Iris pigment epithelial cell (primary cell): ENCODE measurements at places on chromosomes 7 and 10.

DNA sequence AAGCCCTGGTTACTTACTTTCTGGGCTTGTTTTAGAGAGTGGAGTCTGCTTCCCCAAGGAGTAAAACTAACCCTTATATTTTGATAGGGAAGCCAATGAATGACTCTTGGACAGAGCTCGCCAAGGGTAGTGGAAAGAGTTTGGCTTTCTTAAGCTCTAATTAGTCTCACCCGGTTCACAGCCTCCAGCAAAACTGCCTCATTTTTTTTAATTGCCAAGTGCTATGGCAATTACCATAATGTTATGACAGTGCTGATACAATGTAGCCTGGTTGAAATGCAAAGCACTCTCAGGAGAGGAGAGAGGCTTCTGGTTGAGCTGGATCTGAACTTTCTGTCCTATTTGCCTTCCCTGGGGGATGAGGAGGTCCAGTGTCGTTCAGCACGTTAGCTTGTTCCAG lies 376.1 kb upstream of the CHRM2 start:
- DNase-seq = no peak

DNA sequence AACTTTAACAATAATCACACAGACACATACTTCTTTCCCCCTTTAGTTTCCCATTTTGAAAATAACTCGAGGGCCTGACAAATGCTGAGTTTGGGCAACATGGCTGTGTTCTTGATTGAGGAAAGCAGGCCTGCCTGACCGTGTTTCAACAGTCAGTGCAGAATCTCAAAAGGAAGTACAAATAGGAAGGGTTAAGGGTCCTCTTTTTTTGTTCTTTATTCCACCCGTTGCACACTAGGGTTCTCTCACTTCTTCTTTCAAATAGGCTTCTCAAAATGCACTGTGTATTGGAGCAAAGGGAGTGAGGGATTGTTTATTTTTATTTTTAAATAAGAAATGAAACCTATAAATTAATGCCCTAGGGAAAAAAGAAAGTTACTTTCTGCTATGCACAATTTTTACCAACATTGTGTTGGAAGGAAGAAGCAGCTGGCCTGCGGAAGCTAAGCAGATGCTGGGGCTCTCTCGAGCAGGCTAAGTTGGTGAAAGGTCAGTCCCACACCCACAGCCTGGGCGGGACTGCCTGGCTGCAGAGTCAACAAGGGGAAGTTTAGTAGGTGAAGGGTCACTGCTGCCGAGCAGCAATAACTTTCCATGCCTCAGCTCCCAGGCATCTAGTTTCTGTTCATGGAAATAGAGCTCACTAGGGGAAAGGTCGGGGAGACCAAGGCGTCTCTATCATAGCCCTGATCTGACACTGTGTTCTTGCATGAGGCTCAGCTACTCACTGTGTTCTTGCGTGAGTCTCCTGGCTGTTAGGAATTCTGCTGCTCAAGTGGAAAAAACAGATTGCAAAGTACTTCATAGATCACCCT lies 12.2 kb upstream of the PDK4 start:
- DNase-seq = peak; percentile 99

- DNase-seq = no peak
These were observed 16.9 kb downstream of the TMEM248 start for GRCh38 chr7:66937940-66938339.

- no peak for DNase-seq
These were observed 27.4 kb downstream of the SFMBT2 start for GRCh38 chr10:7383442-7383841.

- DNase-seq = no peak
These were observed 29.3 kb upstream of the YAE1 start for GRCh38 chr7:39536951-39537350.

DNA sequence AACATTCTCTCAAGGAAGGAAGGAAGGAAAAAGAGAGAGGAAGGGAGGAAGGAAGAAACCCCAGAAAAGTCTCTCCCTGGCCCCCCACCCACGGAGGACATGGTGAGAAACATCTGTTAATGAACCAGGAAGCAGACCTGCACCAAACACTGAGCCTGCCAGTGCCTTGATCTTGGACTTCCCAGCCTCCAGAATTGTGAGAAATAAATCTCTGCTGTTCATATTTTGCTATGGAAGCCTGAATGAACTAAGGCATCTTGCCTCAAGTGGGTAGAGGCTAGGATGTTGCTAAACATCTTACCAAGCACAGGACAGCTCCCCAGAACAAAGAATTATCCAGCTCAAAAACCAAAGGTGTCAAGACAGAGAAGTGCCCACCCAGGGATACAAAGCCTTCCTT lies 19.1 kb downstream of the LRRC20 start:
- DNase-seq = no peak

DNA sequence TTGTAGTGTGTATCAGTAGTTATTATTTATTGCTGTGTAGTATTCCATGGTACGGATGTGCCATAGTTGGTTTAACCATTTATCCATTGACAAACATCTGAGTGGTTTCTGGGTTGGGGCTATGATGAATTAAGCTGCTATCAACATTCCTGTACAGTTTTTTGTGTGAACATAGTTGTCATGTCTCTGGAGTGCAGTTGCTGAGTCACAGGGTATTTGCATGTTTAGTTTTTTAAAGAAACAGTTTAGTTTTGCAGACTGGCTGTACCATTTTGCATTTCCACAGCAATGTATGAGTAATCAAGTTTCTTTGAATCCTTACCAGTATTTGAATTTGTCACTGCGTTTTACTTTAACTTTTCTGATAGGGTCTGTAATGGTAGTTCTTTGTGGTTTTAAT lies 516.7 kb upstream of the CELF2 start:
- DNase-seq = peak; percentile 95

- no peak for DNase-seq
These were observed 65.8 kb upstream of the SEMA3C start for GRCh38 chr7:80984619-80985018.

- DNase-seq = peak; percentile 16
These were observed 9.3 kb downstream of the FXYD4 start for GRCh38 chr10:43380610-43381222.

- DNase-seq = peak; percentile 44
These were observed 10.6 kb upstream of the TSPAN14 start for GRCh38 chr10:80443531-80443974.

GRCh38 chr10:128382225-128382624 lies 256.0 kb upstream of the MKI67 start:
- no peak for DNase-seq

DNA sequence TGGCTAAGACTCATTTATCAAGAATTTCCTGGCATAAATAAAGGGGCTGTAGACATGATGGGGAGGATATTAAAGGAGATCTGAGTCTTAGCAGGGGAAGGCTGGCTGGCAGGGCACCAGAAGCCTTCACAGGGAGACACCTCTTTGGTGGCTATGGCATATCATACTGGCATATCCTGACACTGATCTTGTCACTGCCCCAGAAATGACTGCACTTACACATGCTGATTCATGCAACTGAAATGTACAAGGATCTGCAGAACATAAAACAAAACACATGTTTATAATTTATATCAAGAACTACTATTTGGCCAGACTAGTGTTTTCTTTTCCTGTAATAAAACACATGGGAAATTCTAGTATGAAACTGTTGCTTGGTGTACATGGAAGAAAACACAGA lies 5.5 kb upstream of the LIPN start:
- DNase-seq = peak; percentile 64

DNA sequence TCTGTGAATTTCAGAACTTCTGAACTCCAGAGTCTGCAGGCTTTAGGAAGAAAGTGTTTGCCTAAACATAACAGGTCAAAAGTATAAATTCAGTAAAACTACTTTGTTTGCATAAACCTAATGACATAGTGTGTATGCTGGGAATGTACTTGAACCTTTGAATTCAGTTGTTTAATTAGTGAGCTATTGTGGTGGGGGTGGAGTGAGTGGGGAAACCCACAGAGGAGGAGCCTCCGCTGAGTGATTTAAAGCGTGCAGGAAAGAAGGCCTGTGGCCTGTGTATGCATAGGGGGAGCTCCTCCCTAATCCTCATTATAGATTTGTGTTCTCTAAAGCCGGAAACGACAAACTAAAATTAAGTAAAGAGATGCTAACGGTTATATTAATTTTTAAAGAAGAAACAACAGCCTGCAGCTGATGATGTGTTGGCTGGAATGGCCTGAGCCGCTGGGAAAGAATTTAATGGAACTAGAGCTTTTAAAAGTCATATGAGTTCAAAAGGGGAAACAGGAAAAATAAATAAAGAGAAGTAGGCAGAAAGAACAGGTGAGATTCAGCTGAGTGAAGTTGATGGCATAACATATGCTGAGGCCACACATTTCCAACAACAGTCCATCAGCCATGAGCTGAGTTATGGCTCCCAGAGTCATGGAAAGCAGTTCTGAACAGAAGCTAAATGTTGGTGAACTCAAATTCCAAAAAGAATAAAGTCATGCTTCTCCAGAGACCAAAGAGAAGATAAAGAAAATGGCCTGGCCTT lies 595.0 kb downstream of the GRM8 start:
- no peak for DNase-seq

- DNase-seq = no peak
These were observed 242.2 kb downstream of the HGF start for GRCh38 chr7:81527651-81528050.

DNA sequence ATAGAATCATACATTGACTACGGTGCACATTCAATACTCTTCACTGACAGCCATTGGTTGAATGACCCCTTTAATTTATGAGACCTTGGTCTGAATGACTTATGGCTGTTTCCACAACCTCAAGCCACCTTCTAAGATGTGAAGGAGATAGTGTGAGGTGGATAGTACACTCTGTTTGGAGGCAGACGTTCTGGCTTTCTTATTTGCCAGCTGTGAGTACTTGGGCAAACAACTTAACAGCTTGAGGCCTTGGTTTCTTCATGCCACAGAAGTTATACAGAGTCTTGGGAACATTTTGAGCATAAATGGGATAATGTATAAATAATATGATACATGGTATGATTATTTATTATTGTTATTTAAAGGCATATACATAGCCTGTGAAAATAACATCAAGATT lies 62.0 kb downstream of the BPGM start:
- DNase-seq = no peak

DNA sequence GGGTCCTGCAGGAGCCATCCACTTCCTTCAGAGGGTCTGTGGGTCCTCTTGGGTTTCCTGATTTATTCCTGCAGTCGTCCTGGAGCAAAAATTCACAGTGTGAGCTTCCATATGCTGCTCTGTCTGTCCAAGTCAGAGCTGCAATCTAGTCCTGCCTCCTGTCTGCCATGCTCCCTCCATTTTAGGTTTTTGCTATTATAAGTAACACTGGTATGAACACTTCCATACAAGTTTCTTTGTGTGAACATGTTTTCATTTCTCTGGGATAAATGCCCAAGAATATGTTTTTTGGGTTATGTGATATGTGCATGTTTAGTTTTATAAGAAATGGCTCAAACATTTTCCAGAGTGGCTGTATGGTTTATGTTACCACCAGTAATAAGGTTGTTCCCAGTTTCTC lies 188.1 kb downstream of the ACTR3B start:
- DNase-seq = no peak

- DNase-seq = peak; percentile 34
These were observed 24.8 kb downstream of the OR9A2 start for GRCh38 chr7:143002106-143002505.

DNA sequence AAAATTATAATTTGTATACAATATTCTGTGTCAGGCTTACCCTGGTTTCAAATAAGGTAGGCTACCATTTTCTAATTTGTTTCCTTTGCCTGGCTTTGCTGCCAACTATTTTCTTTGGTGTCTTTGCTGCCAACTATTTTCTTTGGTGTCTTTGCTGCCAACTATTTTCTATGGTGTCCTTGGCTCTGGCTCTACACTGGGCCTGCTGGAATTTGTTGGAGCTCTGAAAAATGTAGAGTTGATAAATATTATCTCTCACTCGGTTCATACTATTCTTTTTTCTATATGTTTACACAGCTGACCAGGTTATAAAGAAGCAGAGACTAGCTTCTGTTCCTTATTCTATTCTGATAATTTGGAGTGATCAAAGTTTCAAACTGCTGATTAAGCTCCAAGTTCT lies 768.0 kb upstream of the PHF14 start:
- DNase-seq = no peak

- DNase-seq = no peak
These were observed 730.0 kb upstream of the IGFBP3 start for GRCh38 chr7:46651070-46651469.

- DNase-seq = no peak
These were observed 282.6 kb upstream of the CACNA2D1 start for GRCh38 chr7:82726038-82726800.

DNA sequence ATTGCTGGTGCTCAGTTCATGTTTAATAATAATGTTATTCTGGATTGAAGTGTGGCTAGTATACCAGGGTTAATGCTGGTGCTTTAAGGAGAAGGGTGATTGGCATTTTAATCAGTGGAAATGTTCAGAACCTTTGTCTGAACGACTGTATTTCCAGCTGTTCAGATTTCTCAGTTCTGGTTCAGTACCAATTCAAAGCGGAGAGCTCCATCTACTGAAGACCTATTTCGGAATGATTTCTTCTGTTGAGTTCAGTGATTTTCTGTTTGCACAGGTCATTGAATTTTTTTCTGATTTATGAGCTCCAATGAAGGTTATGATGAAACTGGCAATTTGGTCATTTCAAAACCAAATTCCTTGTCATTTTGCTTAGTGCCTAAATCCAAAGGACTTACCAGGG lies 160.1 kb downstream of the EXOC4 start:
- DNase-seq = no peak

GRCh38 chr7:147033641-147034040 lies 917.0 kb downstream of the CNTNAP2 start:
- no peak for DNase-seq

- peak; percentile 42 for DNase-seq
These were observed 324.8 kb upstream of the PHYHIPL start for GRCh38 chr10:58851606-58852005.

GRCh38 chr7:121440857-121441503 lies 44.9 kb upstream of the FAM3C start:
- no peak for DNase-seq

DNA sequence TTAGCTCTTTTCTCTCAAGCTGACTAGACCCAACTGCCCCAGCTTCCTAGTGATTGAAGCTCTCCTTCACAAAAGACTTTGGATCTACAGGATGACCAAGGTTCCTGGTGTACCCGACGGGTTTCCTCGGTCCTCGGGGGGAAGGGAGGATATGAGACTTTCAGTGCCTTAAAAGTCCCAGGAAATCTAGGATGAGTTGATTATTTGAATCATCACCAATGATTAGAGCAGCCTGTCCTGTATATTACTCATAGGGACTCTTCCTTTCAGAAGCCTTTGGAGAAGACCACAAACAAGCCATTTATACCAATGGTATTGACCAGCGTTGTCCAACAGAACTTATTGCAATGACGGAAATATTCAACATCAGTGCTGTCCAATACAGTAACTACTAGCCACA lies 6.1 kb upstream of the ACTA2 start:
- DNase-seq = no peak
